Activated CD4-positive, alpha-beta T cell treated with anti-CD3 and anti-CD28 coated beads for 36 hours (primary cell): ENCODE measurements at places on chromosomes 6 and 20. TPM values are rescaled to one million over a fixed set of nuclear protein-coding genes. Genes with fewer than 3 reads are reported as not detected.

The C2 gene
- 0.96 TPM for total RNA-seq

The MUC21 gene
- not detected for total RNA-seq

The MYBL2 gene
- total RNA-seq: 99.8 TPM

The HDGFL1 gene
- not detected for total RNA-seq

The TUBB2B gene
- 0.09 TPM for total RNA-seq

The GCLC gene
- total RNA-seq: 23.5 TPM

The C20orf141 gene
- total RNA-seq: not detected

The RAB44 gene
- not detected for total RNA-seq

The MEP1A gene
- not detected for total RNA-seq

The RBBP8NL gene
- total RNA-seq: not detected

The RAET1E gene
- total RNA-seq: not detected

The ETV7 gene
- 2.5 TPM for total RNA-seq
